ENCODE measurements at places on chromosomes 3 and 15.

DNA sequence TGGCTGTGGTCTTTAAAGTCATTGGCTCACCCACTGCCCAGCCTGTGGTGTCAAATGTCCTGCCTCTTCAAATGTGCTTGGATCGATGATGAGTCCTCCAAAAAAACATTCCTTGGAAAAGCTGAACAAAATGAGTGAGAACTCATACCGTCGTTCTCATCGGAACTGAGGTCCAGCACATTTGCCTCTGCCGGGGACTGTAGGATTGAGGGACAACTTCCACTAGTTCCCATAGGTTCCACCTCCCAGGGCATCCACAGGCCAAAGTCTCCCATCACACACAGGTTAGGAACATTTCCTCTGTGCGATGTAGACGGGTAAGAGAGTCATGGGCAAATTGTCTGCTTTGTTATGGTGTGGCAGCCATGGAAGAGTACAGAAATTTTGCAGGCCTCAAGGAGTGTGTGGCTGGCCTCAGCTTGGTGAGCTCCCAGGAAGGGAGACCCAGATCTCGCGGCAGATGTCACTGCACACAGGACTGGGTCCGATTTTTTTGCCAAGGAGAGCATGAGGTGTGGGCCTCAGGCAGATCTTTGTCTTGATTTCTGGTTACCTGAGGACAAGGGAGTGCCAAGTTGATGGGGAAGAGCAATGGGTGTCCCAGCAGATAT lies 115.7 kb downstream of the SNRPN start:
- no peak for DNase-seq

- DNase-seq: no peak
These were observed 9.2 kb upstream of the MUC4 start for GRCh38 chr3:195820901-195821300.

DNA sequence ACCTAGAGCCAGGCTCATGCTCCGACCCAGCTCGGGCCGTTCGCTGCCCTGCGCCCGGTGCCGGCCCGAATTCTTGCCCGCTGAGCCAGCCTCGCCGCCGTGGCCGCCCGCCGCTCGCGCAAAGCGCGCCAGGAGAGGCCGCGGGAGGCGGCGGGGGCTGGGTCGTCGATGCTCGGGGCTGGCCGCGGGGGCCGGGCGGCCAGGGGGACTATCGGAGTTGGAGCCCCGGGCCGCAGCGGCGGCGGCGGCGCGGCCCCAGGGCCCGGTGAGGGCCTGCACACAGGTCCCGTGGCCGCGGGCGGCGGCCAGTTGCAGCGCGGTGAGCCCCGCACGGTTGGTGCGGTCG lies 1.1 kb downstream of the ANKRD63 start:
- no peak for DNase-seq

DNA sequence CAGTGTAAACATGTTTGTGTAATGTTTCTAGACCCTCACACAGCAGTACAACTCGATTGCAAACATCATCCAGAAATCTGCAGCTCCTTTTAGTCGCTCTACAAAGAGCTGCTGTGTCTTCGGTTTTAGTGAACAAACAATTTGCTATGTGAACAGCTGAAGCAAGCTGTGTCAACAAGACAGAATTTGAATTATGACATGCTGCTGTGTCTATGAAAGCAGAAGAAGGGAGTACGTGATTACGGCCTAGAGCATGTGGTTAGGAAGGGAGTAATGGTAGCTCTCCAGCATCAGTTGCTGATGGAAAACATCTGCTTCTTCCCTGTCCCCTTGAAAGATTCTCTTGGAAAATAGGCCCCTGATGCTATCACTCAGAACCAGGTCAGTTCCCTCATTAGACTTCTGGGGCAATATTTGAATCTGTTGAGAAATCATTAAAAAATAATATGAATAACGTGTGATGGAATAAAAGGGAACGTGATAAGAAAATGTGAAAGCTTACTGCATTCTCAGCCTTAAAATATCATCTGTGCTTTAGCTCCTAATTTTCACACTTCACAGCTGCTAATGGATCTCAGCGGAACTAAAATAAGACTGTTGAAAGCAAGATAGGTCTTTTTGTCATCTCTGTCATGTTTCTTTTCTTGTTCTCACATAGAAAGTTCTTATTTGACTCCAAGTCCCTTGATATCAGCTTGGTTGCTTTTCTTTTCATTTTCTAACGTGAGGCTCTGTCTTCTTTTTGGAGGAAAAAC lies 891.5 kb downstream of the ROBO2 start:
- DNase-seq: no peak

GRCh38 chr15:80242802-80243201 lies 9.2 kb downstream of the CTXND1 start:
- DNase-seq: no peak

DNA sequence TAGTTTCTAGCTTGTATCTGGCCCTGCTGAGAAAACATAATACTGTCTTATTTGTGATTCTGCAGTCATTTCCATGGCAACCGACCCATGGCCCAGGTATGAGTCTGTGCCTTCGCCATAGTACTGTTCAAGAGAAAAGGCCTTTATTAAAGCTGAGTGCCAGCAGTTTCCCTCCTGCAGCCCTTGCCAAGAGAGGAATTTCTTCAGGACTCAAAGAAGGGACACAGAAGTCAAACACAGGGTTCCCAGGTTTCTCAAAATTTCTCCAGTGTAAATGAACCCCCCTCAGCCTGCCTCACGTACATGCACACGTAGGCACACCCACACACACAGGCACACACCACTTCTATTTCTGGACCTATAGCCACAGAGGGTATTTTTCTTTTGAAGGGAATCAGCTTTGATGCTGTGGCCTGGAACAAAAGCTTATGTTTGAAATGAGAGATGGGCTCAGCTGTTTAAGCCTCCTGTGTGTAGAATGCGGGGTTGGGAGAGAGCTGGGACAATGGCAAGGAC lies 269.2 kb downstream of the PDCD6IP start:
- no peak for DNase-seq

DNA sequence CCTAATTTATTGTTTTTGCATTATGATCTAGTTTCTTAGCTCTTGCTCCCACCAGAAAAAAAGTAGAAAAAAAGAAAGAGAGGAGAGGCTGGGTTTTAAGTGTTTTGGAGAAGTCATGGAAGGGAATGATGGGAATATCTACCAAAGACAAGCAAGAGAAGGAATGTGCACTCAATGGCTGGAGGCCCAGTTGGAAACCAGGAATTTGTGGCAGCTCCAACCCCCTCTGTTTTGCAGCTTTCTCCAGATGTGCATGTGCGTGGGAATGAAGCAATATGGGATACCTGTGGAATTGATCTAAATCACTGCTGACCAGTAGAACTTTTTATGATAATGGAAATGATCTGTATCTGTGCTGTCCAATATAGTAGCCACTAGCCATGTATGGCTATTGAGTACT lies 27.1 kb downstream of the EIF2AK4 start:
- no peak for DNase-seq

GRCh38 chr3:4460334-4460733 lies 6.7 kb downstream of the SUMF1 start:
- DNase-seq: no peak

- DNase-seq: no peak
These were observed 190.3 kb downstream of the OPA1 start for GRCh38 chr3:193783166-193783896.

DNA sequence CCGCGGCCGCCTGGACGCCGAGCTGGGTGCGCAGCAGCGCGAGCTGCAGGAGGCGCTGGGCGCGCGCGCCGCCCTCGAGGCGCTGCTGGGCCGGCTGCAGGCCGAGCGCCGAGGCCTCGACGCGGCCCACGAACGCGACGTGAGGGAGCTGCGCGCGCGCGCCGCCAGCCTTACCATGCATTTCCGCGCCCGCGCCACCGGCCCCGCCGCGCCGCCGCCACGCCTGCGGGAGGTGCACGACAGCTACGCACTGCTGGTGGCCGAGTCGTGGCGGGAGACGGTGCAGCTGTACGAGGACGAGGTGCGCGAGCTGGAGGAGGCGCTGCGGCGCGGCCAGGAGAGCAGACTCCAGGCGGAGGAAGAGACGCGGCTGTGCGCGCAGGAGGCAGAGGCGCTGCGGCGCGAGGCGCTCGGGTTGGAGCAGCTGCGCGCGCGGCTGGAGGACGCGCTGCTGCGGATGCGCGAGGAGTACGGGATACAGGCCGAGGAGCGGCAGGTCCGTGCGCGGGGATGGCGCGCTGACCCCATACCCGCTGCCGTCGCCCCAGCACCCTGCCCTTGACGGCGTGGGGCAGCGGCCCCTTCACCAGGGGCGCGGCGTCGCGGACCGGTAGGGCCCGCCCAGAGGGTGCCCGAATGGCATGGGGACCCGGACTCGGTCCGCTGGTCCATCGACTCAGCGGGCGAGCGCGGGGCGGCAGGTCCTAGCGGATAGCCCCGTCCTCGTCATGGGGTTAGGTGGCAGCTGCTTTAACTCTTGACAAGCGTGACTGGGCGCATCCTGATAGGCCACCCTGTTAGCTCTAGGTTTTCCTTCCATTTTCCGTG lies 848 bp downstream of the SYNM start:
- no peak for DNase-seq

DNA sequence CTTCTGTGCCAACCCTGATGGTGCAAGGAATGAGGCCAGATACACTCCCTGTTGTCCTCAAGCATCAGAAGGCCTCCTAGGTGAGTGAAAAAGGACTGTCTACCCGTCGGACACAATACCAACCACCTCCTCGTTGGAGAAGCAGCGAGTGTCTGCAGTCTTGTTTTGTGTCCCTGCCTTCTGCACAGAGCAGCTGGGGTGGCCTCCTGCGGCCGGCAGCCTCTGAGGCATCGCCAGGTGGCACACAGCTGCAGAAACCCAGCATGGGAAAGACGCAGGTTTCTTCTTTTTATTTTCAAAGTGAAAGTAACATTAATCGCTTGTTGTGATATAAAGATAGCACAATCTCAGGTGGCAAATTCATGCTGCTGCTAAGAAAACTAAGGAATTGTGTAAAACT lies 509.9 kb downstream of the OCA2 start:
- no peak for DNase-seq

DNA sequence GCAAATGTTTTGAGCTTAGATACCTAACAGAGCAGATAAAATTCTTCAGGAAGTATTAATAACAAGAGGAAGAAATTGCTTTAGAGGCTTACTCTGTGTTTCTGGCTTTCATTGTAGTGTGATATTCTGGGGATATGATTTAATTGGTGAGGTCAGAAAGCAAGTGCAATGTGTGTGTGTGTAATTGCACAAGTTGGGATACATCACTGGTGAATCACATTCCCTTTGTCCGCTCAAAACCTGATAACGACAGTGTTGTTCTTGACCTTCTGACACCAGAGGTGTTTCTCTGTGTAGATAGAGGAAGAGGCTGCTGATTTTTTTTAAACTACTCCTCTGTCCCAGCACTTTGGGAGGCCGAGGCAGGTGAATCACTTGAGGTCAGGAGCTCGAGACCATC lies 161.1 kb downstream of the CACNA2D3 start:
- DNase-seq: no peak
